ENCODE measurements at places on chromosomes 13 and 19. TPM values are rescaled to one million over a fixed set of nuclear protein-coding genes. Genes with fewer than 3 reads are reported as not detected.

Gene GARIN5A
- not detected for total RNA-seq

Gene DENND1C
- total RNA-seq = not detected

Gene PLIN5
- 4.7 TPM for total RNA-seq

Gene SHISA2
- 0.32 TPM for total RNA-seq

Gene ADGRE3
- total RNA-seq = not detected

Gene ITGBL1
- total RNA-seq = 3.2 TPM

Gene PTGIR
- 0.06 TPM for total RNA-seq

Gene LILRA1
- not detected for total RNA-seq

Gene MBD3L3
- total RNA-seq = not detected

Gene ANGPTL4
- total RNA-seq = 26.3 TPM

Gene HIF3A
- 41.9 TPM for total RNA-seq

Gene SMIM44
- total RNA-seq = not detected

Gene LENG9
- total RNA-seq = 4.8 TPM

Gene ZNF229
- total RNA-seq = 9.1 TPM

Gene RFXAP
- 1.1 TPM for total RNA-seq

Gene ZNF283
- total RNA-seq = 5.0 TPM

Gene NCR1
- not detected for total RNA-seq

Gene ZNF66
- 2.1 TPM for total RNA-seq

Gene ZNF534
- 0.06 TPM for total RNA-seq

Gene NAPSA
- total RNA-seq = not detected

Gene SYDE1
- 14.8 TPM for total RNA-seq

Gene DDA1
- 14.4 TPM for total RNA-seq

Gene GRK1
- total RNA-seq = 0.44 TPM

Gene TNNI3
- total RNA-seq = not detected

Gene TPTE2
- not detected for total RNA-seq

Gene IZUMO1
- 0.50 TPM for total RNA-seq

Gene CEACAM16
- not detected for total RNA-seq

Gene TNNT1
- 4.7 TPM for total RNA-seq

Gene TSKS
- not detected for total RNA-seq

Gene SLC25A41
- not detected for total RNA-seq
